ENCODE measurements at places on chromosomes 6 and 20.

DNA sequence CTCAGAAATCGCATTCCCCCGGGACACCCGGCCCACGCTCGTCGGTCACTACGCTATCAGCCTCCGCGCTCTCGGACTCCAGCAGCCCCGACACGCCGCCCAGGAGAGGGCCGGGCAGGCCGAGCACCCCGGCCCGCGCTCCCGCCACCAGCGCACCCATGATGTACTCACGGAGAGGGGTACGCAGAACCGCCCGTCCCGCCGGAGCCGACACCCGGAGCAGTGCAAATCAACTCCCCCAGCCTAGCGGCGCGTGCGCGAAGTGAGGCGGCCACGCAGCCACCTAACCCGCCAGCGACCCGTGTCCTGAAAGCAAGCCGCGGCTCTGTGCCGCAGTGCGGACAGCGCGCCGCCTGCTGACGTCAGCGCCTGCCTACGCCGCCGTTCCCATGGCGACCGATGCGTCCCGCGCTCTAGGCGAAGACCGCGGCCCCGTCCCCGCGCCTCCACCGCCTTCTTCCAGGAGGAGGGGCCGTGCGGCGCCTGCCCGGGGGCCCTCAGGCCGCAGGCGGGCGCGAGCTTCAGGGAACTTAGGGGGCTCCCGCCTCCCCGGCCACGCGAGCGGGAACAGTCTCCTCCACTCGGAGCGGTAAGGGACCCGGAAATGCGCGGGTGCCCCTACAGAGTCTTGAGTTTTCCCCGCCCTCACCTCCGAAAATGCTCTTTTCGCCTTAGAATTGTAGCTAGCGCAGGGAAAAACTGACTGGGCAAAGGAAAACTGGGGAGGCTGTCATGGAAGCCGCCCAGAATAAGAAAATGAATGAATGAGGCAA lies at the start of gene AHI1:
TSS of gene AHI1 (minus strand) at position 329 of the 773 bp plus-strand sequence. CDS start 5,503 bp downstream, outside the sequence.
- peak; percentile 85 for DNase-seq

- no peak for DNase-seq
Measured at GRCh38 chr6:42124223-42124836, 18.1 kb downstream of the C6orf132 start.

DNA sequence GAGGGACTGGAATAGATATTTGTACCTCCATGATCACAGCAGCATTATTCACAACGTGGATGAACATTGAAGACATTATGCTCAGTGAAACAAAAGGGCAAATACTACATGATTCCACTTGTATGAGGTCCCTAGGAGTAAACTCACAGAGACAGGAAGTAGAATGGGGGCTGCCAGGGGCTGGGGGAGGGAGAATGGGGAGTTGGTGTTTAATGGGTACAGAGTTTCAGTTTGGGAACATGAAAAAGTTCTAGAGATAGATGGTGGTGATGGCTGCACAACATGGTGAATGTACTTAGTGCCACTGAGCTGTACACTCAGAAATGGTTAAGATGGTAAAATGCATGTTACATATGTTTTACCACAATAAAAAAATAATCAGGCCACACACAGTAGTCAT lies 164.3 kb upstream of the RREB1 start:
- DNase-seq: no peak

- no peak for DNase-seq
Measured at GRCh38 chr6:31588871-31589650, 3.0 kb downstream of the LST1 start.

DNA sequence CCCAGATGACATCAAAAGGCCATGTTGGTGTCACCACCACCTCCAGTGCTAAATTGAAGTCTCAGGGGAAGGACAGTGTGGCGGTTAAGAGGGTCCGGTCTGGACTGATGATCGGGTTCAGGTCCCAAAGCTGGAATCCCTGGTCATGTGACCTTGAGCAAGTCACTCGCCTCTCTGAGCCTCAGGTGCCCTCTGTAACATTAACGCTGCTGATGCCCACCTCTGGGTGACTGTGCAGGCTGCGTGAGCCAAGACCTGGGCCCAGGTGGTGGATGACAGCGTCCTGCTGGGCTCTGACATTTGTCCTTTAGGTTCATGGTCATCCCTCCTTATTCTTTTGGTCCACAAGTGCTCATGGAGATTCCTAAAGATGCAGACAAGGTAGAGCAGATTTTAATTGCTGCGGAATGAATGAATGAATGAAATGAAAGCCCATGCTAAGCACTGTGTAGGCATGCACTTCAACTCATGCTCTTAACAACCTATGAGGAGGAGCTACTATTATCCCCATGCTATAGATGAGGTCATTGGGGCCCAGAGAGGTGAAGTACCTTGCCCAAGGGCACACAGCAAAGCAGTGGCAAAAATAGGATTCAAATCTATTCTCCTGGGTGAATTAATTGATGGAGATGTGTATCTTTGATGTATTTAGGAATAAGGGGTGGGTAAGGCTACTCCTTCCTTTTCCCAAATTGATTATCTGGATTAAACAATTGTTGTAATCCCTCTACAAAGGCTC lies 649 bp upstream of the BPIFB1 start:
- DNase-seq: no peak

GRCh38 chr6:133235221-133235620 lies 5.9 kb upstream of the EYA4 start:
- no peak for DNase-seq

- no peak for DNase-seq
Measured at GRCh38 chr6:10837622-10837994, 731 bp downstream of the MAK start.

GRCh38 chr6:148348778-148349177 lies 6.1 kb downstream of the SASH1 start:
- no peak for DNase-seq

- no peak for DNase-seq
Measured at GRCh38 chr6:144174006-144174405, 23.7 kb downstream of the STX11 start.

GRCh38 chr6:47029865-47030561 lies 12.1 kb downstream of the ADGRF1 start:
- no peak for DNase-seq

- DNase-seq: no peak
Measured at GRCh38 chr6:12371641-12372146, 81.5 kb downstream of the EDN1 start.

- no peak for DNase-seq
Measured at GRCh38 chr6:116327803-116328527, 42.8 kb upstream of the DSE start.

GRCh38 chr20:24469894-24470745 lies 691 bp downstream of the SYNDIG1 start:
- DNase-seq: no peak

DNA sequence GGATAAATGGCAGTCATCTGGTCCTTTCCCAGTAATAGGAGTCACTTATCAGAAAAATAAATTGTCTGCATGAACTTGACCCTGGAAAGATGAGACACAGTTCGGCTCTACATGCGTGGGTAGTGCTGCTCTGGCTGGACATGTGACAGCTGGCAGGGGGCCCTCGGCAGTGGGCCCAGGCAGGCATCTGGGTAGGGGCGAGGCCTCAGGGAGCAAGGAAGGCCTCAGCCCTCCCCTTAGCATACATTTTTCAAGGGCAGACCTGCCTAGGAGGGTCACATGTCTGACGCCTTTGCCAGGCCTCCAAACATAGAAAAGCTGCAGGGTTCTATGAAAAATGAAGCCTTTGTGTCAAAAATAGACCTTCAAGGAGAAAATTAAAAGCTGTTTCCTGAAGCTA lies 12.8 kb upstream of the ILRUN start:
- DNase-seq: no peak

DNA sequence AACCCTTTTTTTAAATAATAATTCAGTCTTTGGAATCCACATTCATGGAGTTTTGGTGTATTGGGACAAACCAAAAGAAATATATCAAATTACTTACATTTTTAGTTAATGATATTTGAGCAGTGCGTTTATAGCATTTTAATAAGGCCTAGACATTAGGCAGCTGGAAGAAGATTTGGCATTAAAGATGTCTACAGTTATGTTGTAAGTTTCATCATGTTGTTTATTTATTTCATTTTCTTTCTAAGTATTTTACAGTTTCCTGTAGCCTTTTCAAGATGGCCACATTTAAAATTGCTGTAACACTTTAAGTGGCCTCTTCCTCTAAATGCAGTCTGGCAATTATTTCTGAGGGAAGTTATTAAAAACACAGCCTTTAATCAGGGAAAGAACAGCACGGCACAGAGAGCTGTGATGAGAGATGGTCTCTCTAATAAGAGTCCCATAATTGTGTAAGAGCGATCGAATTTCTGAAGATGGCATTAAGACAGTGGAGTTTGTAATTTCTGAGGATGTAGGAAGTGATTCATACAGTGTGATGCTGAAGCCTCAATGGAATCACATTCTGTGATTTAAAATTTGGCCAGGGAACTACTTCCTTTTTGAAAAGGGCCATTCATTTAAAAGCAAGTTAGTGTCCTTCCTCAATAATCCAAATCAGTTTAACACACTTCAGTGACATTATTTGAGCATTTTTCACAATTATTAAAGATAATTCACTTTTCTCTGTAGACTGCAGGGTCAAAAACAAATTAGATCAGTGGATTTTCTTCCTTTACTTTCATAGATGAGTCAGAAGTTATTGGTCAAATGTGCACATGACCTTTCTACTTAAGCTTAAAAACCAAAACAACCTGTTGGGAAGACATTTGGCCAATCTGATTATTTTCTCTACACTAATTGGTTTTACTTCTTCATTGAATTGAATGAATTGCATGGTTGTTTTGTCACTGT lies 52.4 kb upstream of the EDN3 start:
- DNase-seq: no peak

DNA sequence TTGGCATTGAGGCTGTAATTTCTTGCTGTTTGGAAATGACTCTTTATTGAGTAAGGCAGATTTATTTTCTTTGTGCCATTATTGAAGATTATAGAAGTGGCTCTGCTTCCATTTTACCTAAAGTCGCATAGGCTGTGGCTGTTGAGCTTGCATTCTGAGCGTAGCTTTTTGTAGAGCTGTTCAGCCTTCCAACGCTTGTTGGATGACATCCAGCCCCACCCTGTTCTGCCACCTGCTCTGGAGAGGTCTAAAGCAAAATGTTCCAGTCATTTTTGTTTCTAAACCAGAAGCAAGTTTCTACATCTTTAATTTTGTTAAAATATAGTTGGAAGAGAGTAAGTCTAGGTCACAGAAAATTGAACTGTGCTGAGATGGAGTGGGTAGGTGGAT lies 24.4 kb downstream of the UST start:
- no peak for DNase-seq

- peak; percentile 56 for DNase-seq
Measured at GRCh38 chr20:41003143-41003935, 25.3 kb upstream of the TOP1 start.

- no peak for DNase-seq
Measured at GRCh38 chr20:54015496-54015895, 54.9 kb downstream of the BCAS1 start.

- no peak for DNase-seq
Measured at GRCh38 chr6:15109338-15110090, 136.4 kb upstream of the JARID2 start.

- no peak for DNase-seq
Measured at GRCh38 chr6:29676981-29677601, 3.9 kb downstream of the ZFP57 start.

DNA sequence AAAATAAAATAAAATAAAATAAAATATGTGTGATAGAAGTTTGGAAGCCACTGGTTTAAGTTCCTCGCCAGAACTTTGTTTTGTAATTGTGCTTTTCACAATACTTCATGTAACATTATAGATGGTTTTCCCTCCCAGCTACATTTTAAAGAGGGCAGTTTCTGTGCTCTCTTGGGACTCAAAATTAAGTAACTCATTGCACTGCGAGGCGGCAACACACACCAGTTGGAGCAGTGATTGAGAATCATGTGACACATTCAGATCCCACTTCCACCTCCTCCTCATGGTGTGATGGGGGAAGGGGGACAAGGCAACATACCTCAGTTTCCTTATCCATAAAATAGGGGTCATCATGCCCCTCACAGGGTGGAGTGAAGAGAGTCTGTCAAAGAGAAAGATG lies 7.5 kb downstream of the C2 start:
- no peak for DNase-seq

DNA sequence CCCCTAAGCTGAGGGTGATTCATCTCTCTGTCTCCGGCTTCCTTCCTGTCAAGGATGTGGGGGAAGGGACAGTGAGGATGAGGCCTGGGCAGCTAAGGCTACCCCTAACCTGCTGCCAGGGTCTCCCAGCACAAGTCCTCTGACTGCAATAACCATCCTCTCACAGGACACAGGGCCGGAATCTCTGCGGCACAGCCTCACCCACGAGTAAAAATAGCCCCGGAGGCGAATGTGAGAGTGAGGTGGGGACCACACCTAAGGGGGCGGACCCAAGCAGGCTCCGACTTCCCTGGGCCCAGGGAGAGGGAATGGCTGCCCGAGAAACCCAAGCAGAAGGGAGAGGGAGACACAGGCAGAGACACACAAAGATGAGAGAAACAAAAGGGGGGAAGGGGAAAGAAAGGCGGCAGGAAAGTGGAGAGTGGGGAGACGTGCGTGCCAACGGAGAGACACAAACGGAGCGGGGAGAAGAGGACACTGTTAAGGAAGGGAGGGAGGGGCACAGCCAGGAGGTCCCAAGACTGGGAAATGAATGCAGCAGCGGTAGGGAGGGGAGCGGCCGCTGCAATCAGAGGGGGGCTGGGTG lies 1.4 kb downstream of the CLIC1 start:
- DNase-seq: peak; percentile 56

DNA sequence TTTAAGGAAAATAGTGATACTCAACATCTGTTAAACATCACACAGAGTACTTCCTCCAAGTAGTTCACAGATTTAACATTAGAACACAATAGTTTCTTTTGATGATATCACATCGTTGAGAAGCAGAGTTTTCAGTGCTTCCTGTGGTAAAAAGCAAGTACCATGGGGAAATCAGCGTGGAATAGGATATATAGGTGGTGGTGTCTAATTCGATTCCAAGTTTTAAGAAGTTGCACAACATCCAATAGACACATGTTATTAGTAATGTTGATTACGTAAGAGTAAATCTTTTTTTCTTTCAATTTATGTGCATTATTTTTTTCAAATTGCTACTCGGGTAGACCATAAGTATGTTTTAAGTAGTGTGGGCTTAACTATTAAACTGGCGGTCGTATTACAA lies 360.7 kb downstream of the NKAIN2 start:
- DNase-seq: no peak

GRCh38 chr6:35181933-35182612 lies 31.7 kb upstream of the SCUBE3 start:
- DNase-seq: no peak

- DNase-seq: peak; percentile 19
Measured at GRCh38 chr20:45406260-45407066, 1.6 kb upstream of the DBNDD2 start.

DNA sequence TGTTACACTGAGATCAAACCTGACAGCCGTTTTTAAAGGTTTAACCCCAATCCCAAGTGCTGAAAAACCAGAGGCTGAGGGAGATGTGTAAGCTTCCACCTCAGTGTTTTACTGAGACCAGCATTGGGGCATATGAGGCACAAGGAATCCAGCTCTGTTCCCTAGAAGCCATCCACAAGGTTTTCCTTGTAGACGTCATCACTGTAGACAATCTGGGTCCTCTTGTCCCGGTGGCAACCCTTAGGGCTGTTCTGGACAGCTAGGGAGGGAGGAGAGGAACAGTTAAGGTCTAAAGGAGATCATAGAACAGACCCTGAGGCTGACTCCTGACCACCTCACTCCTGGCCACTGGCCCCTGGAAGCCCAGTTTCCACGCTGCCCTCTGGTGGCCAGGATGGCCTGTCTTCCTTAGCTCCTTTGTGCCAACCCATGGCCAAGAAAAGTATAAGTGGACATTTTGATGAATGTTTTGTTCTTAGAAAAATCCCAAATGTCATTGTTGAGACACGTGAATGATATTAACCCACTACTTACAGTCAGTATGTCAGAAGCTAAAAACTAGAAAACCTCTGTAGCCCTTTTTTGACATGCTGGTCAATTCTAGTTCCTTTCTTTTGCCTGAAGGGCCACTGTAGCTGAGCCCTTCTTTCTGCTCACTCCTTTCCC lies 6.4 kb downstream of the CFB start:
- no peak for DNase-seq

Measured in activated T-helper 1 cell treated with anti-CD3 and anti-CD28 coated beads, Interleukin-12 subunit alpha, Interleukin-12 subunit beta, Interleukin-2, Interleukin-4 antibody, amounts not matched to agents 30 ng/mL and 10 ng/mL and 1 ng/mL, durations not matched to agents 14 hours and 24 hours and 36 hours (primary cell).